ENCODE measurements at places on chromosomes 11 and 22.

DNA sequence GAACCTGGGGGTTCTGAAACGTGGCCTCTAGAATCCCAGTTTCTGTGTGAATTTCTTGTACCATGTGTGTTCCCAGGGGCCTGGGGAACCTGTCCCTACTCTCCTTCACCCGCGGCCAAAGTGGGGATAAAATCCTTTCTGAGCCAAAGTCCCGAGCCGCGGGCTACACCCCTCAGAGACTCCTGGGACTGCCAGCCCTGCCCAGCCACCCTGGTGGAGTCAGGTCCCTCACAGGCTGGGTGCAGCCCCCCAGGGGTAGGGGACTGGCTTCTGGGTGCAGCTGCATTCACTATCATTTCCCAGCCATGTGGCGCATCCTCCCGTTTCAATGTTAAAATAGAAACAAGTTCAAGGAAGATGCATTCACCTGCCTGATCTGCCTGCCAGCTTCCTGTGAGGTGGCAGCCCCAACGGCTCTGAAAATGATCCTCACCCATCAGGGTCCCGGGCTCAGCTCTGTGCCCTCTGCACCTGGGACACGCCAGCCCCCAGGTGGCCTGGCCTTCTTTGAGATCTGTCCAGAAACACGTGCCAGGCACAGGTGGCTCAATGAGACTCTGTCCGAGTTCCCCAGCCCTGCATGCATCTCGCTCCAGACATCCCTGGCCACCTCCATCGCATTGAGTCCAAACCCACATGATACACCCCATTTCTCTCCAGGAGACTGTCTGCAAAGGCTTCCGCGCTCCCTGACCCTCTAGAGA lies 338.8 kb downstream of the CTTN start:
- DNase-seq = no peak

DNA sequence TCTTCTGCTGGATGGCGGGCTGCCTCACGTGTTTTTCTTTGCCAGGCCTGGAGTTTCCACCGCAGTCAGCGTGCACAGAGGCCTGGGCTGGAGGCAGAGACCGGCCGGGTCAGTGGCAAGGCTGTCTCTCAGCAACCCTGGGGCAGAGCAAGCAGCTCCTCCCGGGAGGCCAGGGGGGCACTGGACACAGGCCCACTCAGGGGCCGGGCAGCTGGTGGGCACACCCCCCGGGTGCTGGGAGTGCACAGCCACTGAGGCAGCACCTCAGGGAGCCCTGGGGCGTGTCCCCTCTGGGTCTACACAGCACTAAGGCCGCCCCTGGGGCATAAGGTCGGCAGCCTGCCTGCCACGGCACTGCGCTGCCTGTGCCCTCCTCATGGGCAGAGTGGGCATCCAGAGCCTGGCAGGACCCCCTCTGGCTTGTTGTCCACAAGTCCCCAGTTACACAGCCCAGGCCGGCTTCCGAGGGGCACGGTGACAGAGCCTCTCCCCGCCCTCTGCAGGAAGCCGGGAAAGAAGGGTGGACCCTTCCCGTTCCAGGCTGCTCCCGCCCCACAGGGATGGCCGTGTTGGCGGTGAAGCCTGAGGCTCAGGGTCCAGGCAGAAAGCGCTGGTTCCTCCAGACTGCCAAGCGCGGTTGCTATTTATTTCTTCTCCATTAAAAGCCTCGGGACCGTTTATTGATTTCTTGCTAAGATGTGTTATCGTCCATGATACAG lies 18.5 kb upstream of the TH start:
- no peak for DNase-seq

DNA sequence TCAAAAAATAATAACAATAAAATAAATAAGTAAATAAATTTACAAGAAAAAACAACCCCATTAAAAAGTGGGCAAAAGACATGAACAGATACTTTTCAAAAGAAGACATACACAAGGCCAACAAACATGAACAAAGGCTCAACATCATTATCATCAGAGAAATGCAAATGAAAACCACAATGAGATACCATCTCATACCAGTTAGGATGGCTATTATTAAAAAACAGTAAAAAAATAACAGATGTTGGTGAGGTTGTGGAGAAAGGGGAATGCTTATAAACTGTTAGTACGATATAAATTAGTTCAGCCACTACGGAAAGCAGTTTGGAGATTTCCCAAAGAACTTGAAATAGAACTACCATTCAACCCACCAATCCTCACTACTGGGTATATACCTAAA lies 44.6 kb downstream of the PRCP start:
- no peak for DNase-seq

DNA sequence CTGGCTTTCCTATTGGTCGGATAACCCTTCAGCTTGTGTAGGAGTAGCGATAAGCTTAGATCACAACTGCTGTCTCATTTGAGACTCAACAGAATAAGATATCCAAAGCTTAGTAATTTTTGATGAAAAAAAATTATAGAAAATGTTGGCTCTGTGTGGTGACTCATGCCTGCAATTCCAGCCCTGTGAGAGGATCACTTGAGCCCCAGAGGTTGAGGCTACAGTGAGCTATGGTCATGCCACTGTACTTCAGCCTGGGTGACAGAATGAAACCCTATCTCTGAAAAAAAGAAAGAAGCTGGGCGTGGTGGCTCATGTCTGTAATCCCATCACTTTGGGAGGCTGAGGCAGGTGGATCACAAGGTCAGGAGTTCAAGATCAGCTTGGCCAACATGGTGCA lies 55.6 kb upstream of the RRM1 start:
- DNase-seq = no peak

GRCh38 chr11:134632347-134633119 lies 220.5 kb upstream of the B3GAT1 start:
- DNase-seq = no peak

Data from stimulated activated CD4-positive, alpha-beta T cell treated with anti-CD3 and anti-CD28 coated beads, Interleukin-12 subunit alpha, Interleukin-12 subunit beta, amount 100 ng/mL, for 24 hours (primary cell).